ENCODE measurements at places on chromosomes 1 and 21. TPM values are rescaled to one million over a fixed set of nuclear protein-coding genes. Genes with fewer than 3 reads are reported as not detected.
A peak's percentile ranks its signal among the peaks of the same experiment; 100 is the strongest.

- no peak overlapping the region for H3K4me3 ChIP-seq
- peaks cover 6% of the 10 kb centered on the region for H3K36me3 ChIP-seq
- H3K27ac ChIP-seq = no peak overlapping the region
- H3K27me3 ChIP-seq = no peaks in the 10 kb centered on the region
- no peak for DNase-seq
Observed at GRCh38 chr1:45822644-45823043, 19.2 kb downstream of the MAST2 start.

The IPO9 gene
- total RNA-seq = 21.2 TPM

The CYP4Z1 gene
- 1.4 TPM for total RNA-seq

DNA sequence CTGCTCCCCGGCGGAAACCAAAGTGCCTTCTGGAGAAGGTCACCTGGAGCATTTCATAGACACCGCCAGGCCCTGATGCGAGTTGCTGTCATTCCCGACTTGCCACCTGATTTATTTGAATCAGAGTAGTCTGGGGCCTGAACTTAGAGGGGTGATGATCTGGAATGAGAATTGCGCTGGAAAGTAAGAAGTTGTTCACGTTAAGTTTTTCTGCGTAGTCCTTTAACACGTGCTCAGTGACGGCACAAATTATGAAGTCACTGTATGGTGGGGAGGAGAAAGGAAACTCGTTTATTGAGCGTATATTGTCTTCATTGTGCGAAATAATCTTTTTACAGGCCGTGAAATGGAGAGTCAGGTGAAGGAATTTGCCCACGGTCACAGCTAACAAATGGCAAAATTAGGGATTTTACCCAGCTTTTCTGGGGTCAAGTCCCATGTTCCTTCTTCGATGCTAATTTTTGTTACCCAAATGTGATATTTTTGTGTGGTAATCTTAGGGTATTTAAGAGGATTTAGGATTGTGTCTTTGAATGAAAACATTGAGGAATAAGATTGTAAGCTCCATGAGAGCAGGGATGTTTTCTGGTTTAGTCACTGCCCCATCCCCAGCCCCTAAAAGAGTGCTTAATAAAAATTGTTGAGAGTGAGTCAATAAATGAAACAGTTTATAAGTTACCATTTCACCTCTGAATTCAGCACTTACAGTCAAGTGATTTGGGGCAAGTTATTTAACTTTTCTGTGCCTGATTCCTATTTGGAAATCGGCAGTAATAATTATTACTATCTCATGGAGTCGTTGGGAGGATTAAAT is 46.4 kb upstream of the NBL1 start:
- peaks cover 30% of the 10 kb centered on the region for H3K4me1 ChIP-seq
- H3K27me3 ChIP-seq = no peaks in the 10 kb centered on the region
- H3K4me3 ChIP-seq = peak overlapping the region; percentile 94
- DNase-seq = peak; percentile 93
- H3K36me3 ChIP-seq = no peaks in the 10 kb centered on the region

The CD2 gene
- total RNA-seq = 4.3 TPM

DNA sequence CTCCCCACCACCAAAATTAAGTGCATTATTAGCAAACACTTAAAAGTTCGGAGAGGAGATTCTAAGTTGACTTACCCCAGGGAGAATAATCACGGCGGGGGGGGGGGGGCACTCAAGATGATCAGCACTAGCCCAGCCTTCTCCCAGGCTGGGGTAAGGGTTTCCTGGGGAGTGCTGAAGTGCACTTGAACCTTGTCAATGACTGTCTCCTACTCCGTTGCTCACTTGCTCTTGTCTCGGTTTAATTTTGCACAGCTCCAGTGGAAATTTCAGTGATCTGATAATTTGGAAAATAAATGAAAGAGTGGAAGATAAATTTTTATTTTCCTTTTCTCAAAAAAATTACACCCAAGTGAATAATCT is 59.2 kb downstream of the PBX1 start:
- no peaks in the 10 kb centered on the region for H3K27me3 ChIP-seq
- no peak for DNase-seq
- no peaks in the 10 kb centered on the region for H3K36me3 ChIP-seq
- H3K27ac ChIP-seq = peak overlapping the region; percentile 49

- no peaks in the 10 kb centered on the region for H3K36me3 ChIP-seq
- no peaks in the 10 kb centered on the region for H3K27me3 ChIP-seq
- no peak overlapping the region for H3K4me3 ChIP-seq
- H3K4me1 ChIP-seq = no peaks in the 10 kb centered on the region
- DNase-seq = no peak
Observed at GRCh38 chr1:107529511-107530149, 388.8 kb downstream of the NTNG1 start.

The RGS1 gene
- total RNA-seq = 12.0 TPM

GRCh38 chr1:17119076-17119772 is at the start of gene PADI2:
TSS of gene PADI2 (minus strand) at chr1:17119451. CDS start at chr1:17119371, 80 bp downstream.
- no peaks in the 10 kb centered on the region for H3K36me3 ChIP-seq
- no peak for DNase-seq
- peak within 1 kb of the TSS; percentile 44 for H3K4me3 ChIP-seq
- no peak within 1 kb of the TSS for H3K27ac ChIP-seq
- H3K27me3 ChIP-seq = peaks cover 10% of the 10 kb centered on the region
- H3K4me1 ChIP-seq = peaks cover 15% of the 10 kb centered on the region

GRCh38 chr1:14552246-14552965 is 46.1 kb upstream of the KAZN start:
- H3K4me3 ChIP-seq = no peak overlapping the region
- no peaks in the 10 kb centered on the region for H3K36me3 ChIP-seq
- no peak overlapping the region for H3K27ac ChIP-seq

DNA sequence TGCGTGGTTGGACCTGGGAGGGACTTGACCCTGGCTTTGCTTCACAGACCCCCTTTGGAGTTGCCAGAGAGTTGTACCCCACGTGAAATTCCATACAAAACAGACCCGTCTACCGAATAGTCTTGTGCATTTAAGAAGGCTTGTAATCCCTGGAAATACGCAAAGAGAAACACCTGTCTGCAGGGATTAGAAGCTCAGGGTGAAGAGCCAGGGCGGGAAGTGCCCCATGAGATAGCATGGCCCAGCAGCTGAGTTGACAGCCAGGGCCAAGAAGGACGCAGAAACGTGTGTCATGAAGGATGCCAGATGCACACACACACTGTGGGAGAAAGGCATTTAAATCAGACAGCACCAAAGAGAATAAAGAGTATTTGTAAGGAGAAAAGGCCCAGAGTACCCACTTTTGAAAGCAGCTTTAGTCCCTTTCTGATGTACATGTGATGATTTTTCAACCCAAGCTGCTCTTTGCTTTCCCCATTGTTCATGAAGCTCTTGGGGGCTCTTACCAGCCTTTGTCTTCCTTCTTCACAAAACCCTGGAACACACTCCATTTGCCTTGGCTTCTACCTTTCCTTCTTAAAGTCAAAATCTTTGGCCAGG is 46.6 kb downstream of the PCP4 start:
- H3K4me1 ChIP-seq = no peaks in the 10 kb centered on the region
- no peak overlapping the region for H3K4me3 ChIP-seq
- H3K36me3 ChIP-seq = no peaks in the 10 kb centered on the region
- no peak for DNase-seq

The BNIPL gene
- total RNA-seq = under 0.01 TPM

The SSBP3 gene
- total RNA-seq = 63.4 TPM

GRCh38 chr21:32328595-32328994 is 29.9 kb downstream of the MRAP start:
- peak overlapping the region; percentile 91 for H3K27ac ChIP-seq
- H3K4me1 ChIP-seq = peaks cover 21% of the 10 kb centered on the region

The TRIM62 gene
- total RNA-seq = 9.3 TPM

- no peaks in the 10 kb centered on the region for H3K27me3 ChIP-seq
- DNase-seq = no peak
- H3K36me3 ChIP-seq = no peaks in the 10 kb centered on the region
- no peak overlapping the region for H3K4me3 ChIP-seq
- H3K4me1 ChIP-seq = peaks cover 52% of the 10 kb centered on the region
- no peak overlapping the region for H3K27ac ChIP-seq
Observed at GRCh38 chr1:25711555-25712298, 88.3 kb upstream of the SELENON start.

DNA sequence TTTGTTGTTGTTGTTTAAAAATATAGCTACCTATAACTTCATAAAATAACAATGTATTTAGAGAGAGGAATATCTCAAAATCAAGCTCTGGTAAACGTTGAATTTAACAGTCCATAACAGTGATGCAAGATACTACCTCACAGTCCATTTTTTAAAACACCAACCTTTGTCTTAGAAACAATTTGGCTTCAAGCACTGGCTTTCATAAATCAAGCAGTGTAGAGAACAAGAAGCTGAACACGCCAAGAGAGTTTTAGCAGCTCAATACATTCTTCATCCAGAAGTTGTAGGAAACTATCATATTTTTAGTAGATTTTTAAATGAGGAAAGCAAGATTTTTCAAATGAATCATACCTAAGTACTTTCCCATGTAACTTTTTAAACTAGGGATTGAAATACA is 334.3 kb upstream of the ADAMTS5 start:
- H3K27me3 ChIP-seq = no peaks in the 10 kb centered on the region
- no peaks in the 10 kb centered on the region for H3K4me1 ChIP-seq

- peaks cover 6% of the 10 kb centered on the region for H3K4me1 ChIP-seq
- no peak for DNase-seq
- H3K27me3 ChIP-seq = no peaks in the 10 kb centered on the region
- no peak overlapping the region for H3K4me3 ChIP-seq
- peaks cover 79% of the 10 kb centered on the region for H3K36me3 ChIP-seq
- no peak overlapping the region for H3K27ac ChIP-seq
Observed at GRCh38 chr1:220012259-220012658, 34.0 kb downstream of the EPRS1 start.

- no peak overlapping the region for H3K4me3 ChIP-seq
- no peaks in the 10 kb centered on the region for H3K36me3 ChIP-seq
- H3K4me1 ChIP-seq = peaks cover 76% of the 10 kb centered on the region
- H3K27ac ChIP-seq = no peak overlapping the region
- no peak for DNase-seq
- H3K27me3 ChIP-seq = no peaks in the 10 kb centered on the region
Observed at GRCh38 chr1:27400082-27400962, 7.9 kb downstream of the GPR3 start.

GRCh38 chr1:177907000-177907399 is 62.9 kb downstream of the SEC16B start:
- no peaks in the 10 kb centered on the region for H3K36me3 ChIP-seq
- no peak overlapping the region for H3K4me3 ChIP-seq
- no peaks in the 10 kb centered on the region for H3K4me1 ChIP-seq
- H3K27ac ChIP-seq = no peak overlapping the region
- no peak for DNase-seq
- H3K27me3 ChIP-seq = no peaks in the 10 kb centered on the region

DNA sequence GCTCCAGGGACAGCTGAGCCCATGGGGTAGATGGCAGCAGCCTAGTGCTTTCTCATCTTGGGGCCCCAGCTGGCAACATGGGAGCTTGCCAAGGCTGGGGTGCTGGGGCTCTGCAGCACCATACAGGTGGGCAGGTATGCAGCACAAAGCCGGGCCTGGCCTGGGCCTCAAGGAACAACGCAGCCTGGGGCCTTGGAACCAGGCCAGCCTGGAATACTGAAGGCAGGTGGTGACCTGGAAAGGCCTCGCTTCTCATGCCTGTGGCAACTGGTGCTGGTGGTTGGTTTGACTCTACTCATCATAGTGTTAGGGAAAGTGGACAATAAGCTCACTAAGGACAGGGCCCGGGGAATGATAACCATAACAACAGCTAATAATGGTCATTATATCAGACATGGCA is 27.0 kb upstream of the SDHB start:
- no peaks in the 10 kb centered on the region for H3K36me3 ChIP-seq
- no peak overlapping the region for H3K27ac ChIP-seq
- DNase-seq = no peak

DNA sequence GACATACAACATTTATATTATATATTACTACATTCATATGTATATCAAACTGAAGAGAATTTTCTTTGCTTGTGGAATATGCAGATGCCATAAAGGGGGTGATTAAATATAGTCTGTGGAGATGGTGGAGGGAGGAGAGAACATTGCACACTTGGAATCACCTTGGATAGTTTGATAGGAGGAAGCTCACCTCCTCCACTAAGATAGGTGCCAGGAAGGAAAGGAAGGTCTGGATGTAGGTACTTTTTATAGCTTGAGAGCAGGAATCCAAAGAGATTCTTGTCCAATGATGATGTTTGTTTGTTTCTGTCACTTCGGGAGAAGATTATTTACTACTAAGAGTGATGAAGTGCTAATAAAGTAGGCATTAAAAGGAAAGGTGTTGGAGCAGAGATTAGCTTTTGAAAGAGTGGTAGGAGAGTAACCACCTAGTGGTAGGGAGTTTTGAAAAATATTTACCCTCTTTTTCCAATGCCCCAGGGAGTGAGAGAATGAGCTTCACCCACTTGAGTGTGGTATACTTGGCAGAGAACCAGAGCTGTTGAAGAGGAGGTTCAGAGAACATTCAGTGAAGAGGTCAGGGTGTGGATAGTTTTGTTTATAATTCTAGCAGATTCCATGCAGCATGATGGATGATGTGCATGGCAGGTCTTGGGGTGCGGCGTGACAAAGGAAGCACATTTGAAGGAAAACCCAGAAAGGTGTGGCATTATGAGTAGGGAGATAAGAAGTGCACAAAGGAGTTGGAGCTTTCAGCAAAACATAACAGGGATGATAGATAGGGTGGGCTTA is 145.0 kb downstream of the PATJ start:
- DNase-seq = no peak
- no peak overlapping the region for H3K4me3 ChIP-seq
- H3K27me3 ChIP-seq = no peaks in the 10 kb centered on the region
- peak overlapping the region; percentile 64 for H3K27ac ChIP-seq

The SOAT1 gene
- total RNA-seq = 10.8 TPM

GRCh38 chr1:240987928-240988327 is 369.1 kb downstream of the RGS7 start:
- no peaks in the 10 kb centered on the region for H3K4me1 ChIP-seq
- H3K27ac ChIP-seq = no peak overlapping the region
- H3K4me3 ChIP-seq = no peak overlapping the region
- no peak for DNase-seq
- no peaks in the 10 kb centered on the region for H3K27me3 ChIP-seq

- H3K27me3 ChIP-seq = no peaks in the 10 kb centered on the region
- no peak overlapping the region for H3K4me3 ChIP-seq
- H3K27ac ChIP-seq = peak overlapping the region; percentile 20
- DNase-seq = no peak
- no peaks in the 10 kb centered on the region for H3K36me3 ChIP-seq
- peaks cover 23% of the 10 kb centered on the region for H3K4me1 ChIP-seq
Observed at GRCh38 chr1:47764461-47765046, 232.6 kb downstream of the TRABD2B start.

The TFF3 gene
- total RNA-seq = 24.4 TPM

The ARHGEF16 gene
- total RNA-seq = 0.66 TPM

Data from esophagus muscularis mucosa (tissue), 4 donors.